Stimulated activated CD4-positive, alpha-beta T cell treated with anti-CD3 and anti-CD28 coated beads, Interleukin-12 subunit alpha, Interleukin-12 subunit beta, amount 100 ng/mL, for 24 hours (primary cell): ENCODE measurements at places on chromosomes 4 and X.

GRCh38 chrX:13506574-13506973 lies 62.8 kb upstream of the EGFL6 start:
- peak; percentile 6 for DNase-seq

DNA sequence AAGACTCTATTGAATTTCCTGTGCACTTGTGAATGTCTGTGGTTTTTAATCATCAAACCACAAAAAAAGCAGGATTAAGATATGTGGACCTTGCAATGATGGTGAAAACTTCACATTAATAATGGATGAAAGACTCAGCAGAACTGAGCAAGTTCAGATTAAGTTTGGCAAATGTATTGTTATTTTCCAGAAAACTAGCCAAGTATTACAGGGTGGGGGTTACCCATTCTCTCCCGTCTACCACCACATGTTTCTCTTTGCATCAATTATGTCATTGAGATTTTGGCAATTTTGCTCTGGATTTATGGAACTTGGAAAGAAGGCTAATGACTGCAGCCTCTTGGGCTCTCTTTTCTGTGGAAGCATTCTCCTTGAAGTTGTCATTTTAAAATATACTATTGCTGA lies 577.1 kb downstream of the ANKRD50 start:
- no peak for DNase-seq

DNA sequence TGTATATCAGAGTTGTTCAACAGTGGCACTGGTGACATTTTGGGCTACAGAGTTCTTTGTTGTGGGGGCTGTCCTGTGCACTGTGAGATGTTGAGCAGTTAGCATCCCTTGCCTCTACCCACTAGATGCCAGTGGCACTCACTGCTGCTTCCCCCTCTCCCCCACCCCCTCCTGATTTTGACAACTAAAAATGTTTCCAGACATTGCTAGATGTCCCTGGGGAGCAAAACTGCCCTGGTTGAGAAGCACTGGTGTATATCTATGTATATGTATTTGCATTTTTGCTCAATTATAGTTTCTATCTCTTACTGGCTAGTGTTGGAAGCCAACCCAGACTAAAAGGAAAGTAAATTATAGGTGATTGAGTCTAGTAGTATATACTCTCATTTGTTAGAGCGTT lies 2.4 kb downstream of the TMEM131L start:
- no peak for DNase-seq

DNA sequence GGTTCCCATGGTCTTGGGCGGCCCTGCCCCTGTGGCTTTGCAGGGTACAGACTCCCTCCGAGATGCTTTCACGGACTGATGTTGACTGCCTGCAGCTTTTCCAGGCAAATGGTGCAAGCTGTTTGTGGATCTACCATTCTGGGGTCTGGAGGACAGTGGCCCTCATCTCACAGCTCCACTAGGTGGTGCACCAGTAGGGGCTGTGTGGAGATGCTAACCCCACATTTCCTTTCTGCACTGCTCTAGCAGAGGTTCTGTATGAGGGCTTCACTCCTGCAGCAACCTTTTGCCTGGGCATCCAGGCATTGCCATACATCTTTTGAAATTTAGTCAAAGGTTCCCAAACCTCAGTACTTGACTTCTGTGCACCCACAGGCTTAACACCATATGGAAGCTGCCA lies 176.1 kb downstream of the DCAF12L1 start:
- DNase-seq, result no peak

DNA sequence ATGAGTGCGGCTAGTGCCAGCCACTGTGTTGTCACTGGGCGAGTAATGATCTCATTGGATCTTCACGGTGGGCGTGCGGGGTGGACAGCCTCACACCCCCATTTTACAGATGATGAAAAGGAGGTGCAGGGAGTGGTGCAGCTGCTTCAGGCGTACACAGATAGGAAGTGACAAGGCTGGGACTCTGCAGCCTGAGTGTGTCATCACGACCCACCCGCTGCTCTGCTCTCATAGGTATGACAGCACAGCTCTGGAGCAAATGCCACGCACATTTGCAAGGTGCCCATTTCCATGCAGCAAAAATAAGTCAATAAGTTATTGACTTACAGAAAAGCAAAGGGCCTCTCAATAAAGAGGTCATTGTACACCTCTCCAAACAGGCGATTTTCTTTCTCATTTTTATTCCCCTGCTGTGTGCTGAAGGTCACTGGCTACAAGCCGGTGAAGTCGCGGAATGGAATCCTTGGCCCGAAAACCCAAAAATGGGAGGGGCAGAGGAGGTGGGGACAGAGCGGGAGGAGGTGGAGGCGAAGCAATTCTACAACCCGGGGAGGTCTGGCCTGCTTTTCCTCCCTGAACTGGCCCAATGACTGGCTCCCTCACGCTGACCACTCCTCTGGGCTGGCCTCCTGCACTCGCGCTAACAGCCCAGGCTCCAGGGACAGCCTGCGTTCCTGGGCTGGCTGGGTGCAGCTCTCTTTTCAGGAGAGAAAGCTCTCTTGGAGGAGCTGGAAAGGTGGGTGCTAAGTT lies at the start of gene SOD3:
TSS of gene SOD3 (plus strand) at position 658 of the 750 bp plus-strand sequence. CDS start 3,949 bp downstream, outside the sequence.
- no peak for DNase-seq

- no peak for DNase-seq
Observed at GRCh38 chr4:128579154-128579853, 230.2 kb upstream of the JADE1 start.

- no peak for DNase-seq
Observed at GRCh38 chr4:157664726-157665125, 444.2 kb downstream of the GRIA2 start.
